ENCODE measurements at places on chromosomes 12 and 14.
A peak's percentile ranks its signal among the peaks of the same experiment; 100 is the strongest.

DNA sequence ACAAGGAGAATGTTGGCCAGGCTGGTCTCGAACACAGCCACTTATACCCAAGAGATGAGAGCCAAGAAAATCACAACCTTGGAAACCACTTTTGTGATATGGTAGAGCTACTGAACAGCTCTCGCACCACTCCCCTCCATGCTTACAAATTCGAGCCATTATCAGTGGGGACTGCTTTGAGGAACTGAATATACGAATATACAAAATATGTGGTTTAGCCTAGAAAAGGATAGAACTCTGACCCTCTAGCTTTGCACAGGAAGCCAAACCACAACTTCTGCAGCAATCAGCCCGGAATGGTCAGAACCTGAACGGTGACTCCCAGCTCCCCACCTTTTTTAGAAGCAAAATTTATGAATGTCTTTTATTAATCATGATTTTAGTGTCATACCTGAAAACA is 129.8 kb upstream of the TMEM132C start:
- no peak for DNase-seq

DNA sequence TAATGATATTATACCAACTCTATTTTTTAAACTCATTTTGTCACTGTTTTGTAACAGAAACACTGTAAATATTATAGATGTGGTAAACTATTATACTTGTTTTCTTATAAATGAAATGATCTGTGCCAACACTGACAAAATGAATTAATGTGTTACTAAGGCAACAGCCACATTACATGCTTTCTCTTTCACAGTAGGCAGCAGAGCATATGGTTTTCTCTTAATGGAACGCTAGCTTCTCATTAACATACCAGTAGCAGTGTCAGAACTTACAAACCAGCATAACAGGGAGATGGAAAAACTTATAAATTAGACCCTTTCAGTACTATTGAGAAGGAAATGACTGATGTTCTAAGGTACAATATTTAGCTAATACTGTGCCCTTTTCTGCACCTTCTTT is 398.8 kb downstream of the PRKD1 start:
- no peak for DNase-seq

DNA sequence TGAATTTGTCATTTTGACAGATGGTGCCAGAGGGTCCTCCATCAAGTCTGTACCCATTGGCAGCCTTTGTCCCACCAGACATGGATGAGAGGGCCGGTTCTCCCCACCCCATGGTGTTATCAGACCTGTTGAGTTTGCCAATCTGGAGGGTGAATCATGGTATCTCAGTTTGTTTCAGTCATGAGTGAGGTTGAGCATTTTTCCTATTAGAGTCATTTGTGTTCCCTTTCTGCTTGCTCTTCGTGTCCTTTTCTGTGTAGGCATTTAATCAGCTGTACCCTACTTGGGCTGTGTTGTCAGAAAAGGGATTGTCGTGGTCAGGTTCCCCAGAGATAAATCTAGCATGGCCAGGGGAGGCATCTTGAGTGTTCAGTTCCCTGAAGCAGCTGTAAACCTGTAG is 30.5 kb downstream of the SLC24A4 start:
- no peak for DNase-seq

DNA sequence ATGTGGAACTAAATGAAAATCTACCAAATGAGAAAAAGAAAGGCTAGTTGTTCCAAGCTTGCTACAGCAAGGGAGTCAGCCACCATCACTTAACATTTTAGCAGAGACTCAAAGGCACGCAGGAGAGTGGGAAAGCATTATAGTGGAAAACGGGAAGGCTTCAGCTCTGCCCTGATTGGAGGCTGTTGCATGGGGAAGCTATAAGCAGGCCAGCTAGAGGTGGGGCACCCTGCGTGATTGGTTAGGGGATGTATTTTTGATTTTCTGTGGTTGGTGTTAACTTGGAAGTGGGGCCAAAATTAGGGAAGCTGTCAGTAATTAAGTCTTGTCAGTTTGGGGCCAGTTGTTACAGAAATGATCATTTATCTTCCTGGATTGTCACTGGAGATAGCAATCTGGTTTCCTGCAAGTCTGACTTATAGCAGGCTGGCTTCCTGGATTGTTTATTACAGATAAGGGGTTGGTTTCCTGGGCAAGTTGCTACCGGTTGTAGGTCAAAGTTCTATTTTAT is 93.9 kb downstream of the FAR2 start:
- DNase-seq: no peak

DNA sequence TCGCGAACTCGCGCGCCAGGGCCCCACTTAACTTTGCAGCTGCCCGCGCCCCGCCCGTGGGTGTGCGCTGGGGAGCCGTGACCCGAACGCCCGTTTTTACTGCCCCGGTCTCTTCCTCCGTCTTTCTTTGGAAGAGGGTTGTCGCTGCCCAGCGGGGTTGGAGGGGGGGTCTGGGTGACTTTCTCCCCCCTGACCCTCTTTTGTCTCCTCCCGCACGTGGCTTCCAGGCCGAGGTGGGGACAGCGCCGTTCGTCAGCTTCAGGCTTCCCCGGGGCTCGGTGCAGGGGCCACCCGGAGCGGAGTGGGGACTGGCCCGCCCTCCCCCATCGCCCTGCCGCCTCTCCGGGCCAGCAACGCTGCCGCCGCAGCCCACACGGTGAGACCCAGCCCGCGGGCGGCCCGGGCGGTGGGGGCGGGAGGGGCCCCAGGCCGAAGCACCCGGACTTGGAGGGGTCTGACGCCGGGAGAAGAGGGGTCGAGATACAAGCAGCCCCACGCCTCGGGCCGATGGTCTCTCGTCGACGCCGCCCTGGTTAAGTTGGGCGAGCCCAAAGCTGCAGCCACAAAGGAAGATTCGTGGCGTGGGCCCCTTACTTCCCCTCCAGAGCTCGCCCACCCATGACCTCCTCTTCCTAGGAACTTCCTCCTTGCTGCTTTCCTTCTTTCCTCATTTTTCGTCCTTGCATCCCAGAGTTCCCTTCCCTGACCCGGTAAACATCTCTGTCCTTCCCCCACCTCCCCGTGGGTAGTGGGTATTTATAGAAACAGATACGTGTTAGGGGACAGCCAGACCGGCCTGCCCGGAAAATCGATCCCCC is 1.2 kb downstream of the DYRK2 start:
- no peak for DNase-seq

DNA sequence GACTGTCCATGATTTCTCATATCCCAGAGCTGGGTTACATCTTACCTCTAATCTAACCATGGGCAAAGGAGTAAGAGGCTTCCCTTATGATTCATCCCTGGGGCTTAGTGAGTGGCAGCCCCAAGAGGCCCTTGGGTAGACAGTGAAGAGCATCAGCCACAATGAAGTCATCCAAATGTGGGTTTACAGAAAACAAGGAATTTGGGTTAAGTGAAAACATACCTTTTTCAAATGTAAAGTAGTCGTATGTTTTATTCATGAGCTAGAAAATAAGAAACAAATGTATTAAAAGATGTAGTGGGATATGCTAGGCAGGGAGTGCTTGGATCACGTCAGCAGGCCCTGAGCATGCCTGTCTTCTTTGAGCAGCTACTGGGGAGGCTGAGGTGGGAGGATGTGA is 54.0 kb upstream of the ELK3 start:
- DNase-seq: no peak

GRCh38 chr14:94653321-94653720 is 41.1 kb downstream of the SERPINA3 start:
- no peak for DNase-seq

DNA sequence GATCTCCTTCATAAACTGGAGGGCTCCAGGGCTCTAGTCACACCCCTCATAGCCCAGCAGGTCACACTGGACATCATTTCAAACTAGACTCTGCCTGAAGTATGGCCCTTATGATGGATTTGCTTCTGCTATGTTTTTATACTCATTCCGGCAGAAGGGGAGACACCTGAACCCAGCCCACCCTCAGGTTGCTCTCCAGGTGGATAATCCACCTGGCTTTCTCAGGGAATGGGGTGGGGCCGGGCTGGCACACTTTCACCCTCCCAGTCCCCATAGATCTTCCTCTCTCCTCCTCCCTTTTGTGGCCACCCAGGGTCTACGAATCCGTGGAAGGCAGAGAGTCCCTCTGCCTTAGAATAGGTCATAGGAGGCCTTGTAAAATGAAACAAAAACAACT is 9.8 kb upstream of the KRT73 start:
- DNase-seq: no peak

- peak; percentile 23 for DNase-seq
These were observed at the start of gene PPP4R4 for GRCh38 chr14:94173885-94174603. TSS of gene PPP4R4 (plus strand) at chr14:94174322. CDS start at chr14:94174466, 144 bp downstream.

- DNase-seq: no peak
These were observed 24.9 kb upstream of the BICDL1 start for GRCh38 chr12:119964123-119964522.

DNA sequence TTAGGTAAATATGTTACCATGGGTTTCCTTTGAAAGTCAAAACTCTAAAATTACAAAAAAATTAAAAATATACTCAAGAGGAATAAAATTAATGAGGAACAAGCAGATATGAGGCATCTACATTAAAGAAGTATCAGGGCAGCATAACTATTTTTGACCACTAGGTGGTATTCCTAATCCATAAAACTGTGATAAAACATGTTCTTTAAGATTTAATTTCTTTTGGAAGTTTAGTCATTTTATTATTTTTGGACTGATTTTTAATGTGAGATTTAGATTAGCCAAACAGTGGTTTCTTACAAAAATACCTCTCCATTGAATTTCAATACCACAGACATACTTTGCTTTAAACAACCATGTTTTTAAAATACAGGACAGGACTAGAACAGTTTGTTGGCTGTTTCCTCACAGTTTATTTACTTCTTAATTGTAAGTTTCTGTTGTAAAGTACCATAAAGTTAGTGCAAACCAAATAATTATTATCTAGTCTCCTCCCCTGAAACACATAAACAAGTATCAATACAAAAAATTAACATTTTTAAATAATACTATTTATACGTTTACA is 49.8 kb downstream of the NTS start:
- DNase-seq: no peak

- no peak for DNase-seq
These were observed 1367.5 kb downstream of the AACS start for GRCh38 chr12:126432780-126433179.

GRCh38 chr14:99441157-99441870 is 39.3 kb downstream of the SETD3 start:
- no peak for DNase-seq

- DNase-seq: no peak
These were observed 46.0 kb upstream of the PLBD1 start for GRCh38 chr12:14613718-14614117.

GRCh38 chr12:14256555-14257169 is 108.8 kb upstream of the ATF7IP start:
- peak; percentile 62 for DNase-seq

GRCh38 chr14:54133896-54134295 is 177.3 kb upstream of the BMP4 start:
- DNase-seq: no peak

DNA sequence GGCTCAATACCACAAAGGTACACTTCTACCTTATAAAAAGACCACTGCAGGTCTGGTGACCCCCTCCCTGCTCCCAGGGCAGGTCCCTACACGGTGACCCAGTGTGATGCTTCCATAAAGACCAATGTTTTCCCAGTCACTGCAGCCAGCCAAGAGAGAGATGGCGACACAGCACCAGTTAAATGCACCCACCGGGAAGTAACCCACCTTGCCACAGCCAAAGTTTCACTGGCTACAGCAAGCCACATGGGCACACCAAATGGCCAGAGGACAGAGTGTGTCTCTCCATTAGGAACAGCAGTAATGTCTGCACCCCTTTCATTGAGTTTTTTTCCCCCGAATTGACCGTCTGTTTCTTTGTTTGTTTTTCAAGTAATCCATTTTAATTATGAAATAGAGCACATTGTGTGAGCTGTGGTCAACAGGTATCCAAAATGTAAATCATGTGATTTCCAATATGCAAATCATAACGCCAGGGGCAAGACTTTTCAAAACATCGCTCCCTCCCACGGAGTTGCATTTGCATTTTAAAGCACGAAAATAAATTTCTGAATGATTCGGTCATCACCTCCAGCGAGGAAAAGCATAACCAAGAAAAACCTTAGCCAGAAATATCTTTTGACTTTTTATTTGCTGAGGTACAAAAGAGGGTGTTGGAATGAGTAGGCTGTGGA is 48.9 kb upstream of the EML1 start:
- DNase-seq: no peak

DNA sequence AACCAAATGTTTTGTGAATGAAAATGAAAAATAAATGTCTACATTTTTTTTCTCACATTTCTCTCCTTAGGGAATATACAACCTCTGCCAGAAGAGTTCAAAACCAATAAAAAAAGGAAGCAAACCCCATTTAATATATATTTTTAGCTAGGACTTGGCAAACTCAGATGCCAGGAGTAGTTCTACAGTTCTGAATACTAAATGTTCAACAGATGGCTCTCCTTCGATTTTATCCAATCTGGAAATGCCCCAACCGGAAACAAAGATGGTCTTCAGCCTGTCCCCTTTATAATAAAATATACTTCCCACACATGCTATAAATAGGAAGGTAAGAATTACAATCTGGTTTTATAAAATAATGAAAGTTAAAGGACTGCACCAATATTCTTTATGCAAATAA is 330.4 kb downstream of the MDGA2 start:
- DNase-seq: no peak

- no peak for DNase-seq
These were observed 147.6 kb downstream of the DPF3 start for GRCh38 chr14:72745991-72746980.

GRCh38 chr14:72616811-72617210 is 277.1 kb downstream of the DPF3 start:
- DNase-seq: no peak

DNA sequence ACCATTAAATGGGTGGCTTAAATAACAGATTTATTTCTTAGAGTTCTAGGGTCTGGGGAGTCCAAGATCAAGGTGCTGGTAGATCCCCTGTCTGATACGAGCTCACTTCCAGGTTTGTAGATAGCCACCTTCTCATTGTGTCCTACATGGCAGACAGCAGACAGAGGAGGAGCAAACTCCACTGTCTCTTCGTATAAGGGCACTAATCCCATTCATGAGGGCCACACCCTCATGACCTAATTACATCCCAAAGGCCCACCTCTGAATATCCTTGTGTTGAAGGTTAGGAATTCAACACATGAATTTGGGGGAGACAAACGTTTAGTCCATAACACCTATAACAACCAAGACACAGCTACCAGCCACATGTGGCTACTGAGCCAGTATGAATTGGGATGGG is 47.1 kb upstream of the PPP2R5C start:
- DNase-seq: no peak

- no peak for DNase-seq
These were observed 28.3 kb downstream of the GALNT9 start for GRCh38 chr12:132300789-132301722.

- DNase-seq: no peak
These were observed 18.0 kb upstream of the LDHB start for GRCh38 chr12:21675641-21676040.

Data from LNCaP clone FGC (cell line).